ENCODE measurements at places on chromosomes 6 and 20. TPM values are rescaled to one million over a fixed set of nuclear protein-coding genes. Genes with fewer than 3 reads are reported as not detected.
A peak's percentile ranks its signal among the peaks of the same experiment; 100 is the strongest.

DNA sequence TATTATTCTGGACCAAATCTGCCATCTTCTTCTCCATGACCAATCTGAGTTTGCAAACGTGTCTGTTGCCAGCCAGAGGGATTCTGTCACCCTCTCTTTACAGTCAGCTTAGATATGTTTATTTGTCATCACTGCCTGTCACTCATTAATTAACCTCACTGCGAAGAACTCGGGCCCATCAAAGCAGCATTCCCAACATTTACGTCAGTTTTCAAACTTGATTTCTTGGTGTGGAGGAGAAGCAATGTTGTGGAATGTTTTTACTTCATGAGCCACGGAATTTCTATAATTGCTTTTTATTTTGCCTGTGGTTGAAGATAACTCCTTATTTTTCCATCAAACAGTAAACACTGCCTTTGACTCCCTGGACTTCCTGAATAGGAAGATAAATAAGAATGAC, 91.8 kb upstream of the CNKSR3 start:
- H3K27ac ChIP-seq = no peak overlapping the region
- no peak for DNase-seq
- no peaks in the 10 kb centered on the region for H3K27me3 ChIP-seq
- no peaks in the 10 kb centered on the region for H3K4me1 ChIP-seq
- no peaks in the 10 kb centered on the region for H3K36me3 ChIP-seq

The LYRM2 gene
- 14.5 TPM for total RNA-seq

DNA sequence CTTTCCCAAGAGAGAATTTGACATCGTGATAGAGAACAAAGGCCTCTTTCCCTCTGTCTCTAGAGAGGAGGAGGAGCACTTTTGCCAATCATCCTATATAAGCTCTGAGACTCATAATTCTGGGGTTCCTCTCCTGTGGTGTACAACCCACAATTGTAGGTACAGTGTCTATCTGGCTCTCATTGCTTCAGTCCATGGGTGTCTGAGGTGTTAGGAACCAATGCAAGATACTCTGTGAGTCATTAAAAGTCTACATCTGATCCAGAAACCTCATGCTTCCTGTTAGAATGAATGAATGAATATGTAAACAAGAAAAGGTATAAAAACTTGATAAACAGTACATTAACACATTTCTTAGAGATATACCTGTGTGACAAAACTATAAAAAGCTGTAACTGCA, 356.7 kb downstream of the QKI start:
- H3K27ac ChIP-seq = no peak overlapping the region
- no peaks in the 10 kb centered on the region for H3K36me3 ChIP-seq
- no peak for DNase-seq
- H3K27me3 ChIP-seq = no peaks in the 10 kb centered on the region

- H3K4me3 ChIP-seq = no peak overlapping the region
- DNase-seq = no peak
- H3K4me1 ChIP-seq = no peaks in the 10 kb centered on the region
- no peaks in the 10 kb centered on the region for H3K36me3 ChIP-seq
These were observed 564.0 kb upstream of the JARID2 start for GRCh38 chr6:14681699-14682487.

- H3K4me3 ChIP-seq = no peak overlapping the region
- no peaks in the 10 kb centered on the region for H3K27me3 ChIP-seq
- DNase-seq = no peak
- H3K36me3 ChIP-seq = no peaks in the 10 kb centered on the region
- H3K4me1 ChIP-seq = no peaks in the 10 kb centered on the region
These were observed 68.7 kb upstream of the TAB2 start for GRCh38 chr6:149248693-149249369.

The STX11 gene
- 5.4 TPM for total RNA-seq

DNA sequence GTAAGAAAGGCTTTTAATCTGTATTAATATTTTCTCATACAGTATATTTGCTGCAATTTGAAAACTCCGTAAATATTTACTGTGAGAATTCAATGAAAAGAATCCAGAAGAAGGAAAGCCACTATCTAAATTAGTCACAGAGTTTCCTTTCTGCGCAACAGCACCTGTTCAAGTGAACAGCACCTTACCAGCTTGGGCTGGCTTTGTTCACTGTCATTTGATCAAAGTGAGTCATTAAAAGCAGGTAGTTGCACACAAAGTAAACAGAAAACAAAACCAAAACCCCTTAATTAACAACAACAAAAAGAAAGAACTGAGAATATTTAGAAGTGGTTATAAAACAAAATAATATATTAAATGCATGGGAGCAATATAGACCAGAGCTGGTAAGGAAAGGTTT, 12.8 kb downstream of the SMLR1 start:
- H3K27ac ChIP-seq = no peak overlapping the region
- H3K27me3 ChIP-seq = no peaks in the 10 kb centered on the region
- no peak for DNase-seq
- H3K4me3 ChIP-seq = no peak overlapping the region

The SLC44A4 gene
- total RNA-seq = 5.9 TPM

GRCh38 chr6:36280983-36281382, 11.1 kb downstream of the PNPLA1 start:
- H3K4me1 ChIP-seq = no peaks in the 10 kb centered on the region
- no peaks in the 10 kb centered on the region for H3K27me3 ChIP-seq
- no peak for DNase-seq

DNA sequence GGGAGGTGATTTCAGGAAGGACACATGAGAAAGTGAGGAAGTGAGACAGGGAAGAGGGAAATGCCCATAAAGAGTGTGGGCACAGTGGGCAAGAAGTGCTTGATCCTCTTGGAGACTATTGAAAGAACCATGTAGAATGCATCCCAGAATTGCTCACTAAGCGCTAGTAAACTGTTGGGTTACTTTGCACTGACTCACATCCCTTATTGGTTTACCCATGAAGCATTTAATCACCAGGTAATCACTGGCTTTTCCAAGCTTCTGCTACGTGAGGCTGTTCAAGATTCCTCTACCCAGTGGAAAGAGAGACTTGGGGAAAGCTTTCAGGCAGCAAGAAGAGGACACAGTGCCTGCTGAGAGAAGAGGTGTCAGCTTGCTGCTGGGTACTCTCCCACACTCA, 410.0 kb upstream of the JAG1 start:
- no peaks in the 10 kb centered on the region for H3K4me1 ChIP-seq
- H3K27me3 ChIP-seq = no peaks in the 10 kb centered on the region
- no peak overlapping the region for H3K27ac ChIP-seq
- DNase-seq = no peak
- no peak overlapping the region for H3K4me3 ChIP-seq

The LPIN3 gene
- 82.3 TPM for total RNA-seq

The SLC17A3 gene
- total RNA-seq = not detected

DNA sequence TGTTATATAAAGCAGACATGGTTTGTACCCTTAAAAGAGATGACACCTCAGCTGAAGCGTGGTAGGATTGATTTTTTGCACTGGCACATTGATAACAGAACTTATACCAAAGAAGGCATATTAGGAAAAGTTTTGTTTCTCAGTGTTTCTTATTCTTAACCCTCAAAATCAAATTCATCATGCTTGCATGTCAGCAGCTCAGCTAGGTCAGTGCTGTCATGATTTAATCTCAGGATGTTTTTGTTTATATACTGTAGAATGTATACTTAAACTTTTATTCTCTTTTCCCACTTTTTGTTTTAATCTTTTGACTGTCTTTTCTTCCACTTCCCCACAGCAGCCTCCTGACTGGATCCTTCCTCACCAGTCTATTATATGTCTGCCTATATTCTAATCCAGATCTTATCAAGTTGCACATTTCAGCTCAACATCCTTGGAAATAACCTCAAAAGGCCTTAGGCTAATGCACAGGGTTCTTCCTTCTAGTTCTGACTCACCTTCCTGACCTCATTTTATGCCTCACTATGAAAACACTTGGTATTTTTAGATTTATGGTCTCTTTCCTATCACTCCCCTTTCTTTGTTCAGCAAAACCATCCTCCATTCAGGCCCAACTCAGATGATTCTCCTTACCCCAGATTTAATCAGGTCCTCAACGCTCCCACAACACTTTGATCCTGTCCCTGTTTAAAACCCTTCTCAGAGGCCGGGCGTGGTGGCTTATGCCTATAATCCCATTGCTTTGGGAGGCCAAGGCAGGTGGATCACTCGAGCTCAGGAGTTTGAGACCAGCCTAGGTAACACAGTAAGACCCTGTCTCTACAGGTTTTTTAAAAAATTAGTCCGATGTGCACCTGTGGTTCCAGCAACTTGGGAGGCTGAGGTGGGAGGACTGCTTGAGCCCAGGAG, 7.2 kb downstream of the HEBP2 start:
- H3K27ac ChIP-seq = peak overlapping the region; percentile 17
- H3K4me1 ChIP-seq = peaks cover 29% of the 10 kb centered on the region
- peaks cover 61% of the 10 kb centered on the region for H3K36me3 ChIP-seq
- no peaks in the 10 kb centered on the region for H3K27me3 ChIP-seq
- H3K4me3 ChIP-seq = no peak overlapping the region

The EYA2 gene
- 8.1 TPM for total RNA-seq

- no peak overlapping the region for H3K4me3 ChIP-seq
- H3K27me3 ChIP-seq = no peaks in the 10 kb centered on the region
- peaks cover 50% of the 10 kb centered on the region for H3K4me1 ChIP-seq
- peak overlapping the region; percentile 48 for H3K27ac ChIP-seq
- DNase-seq = peak; percentile 85
These were observed 66.3 kb upstream of the CD93 start for GRCh38 chr20:23152308-23152892.

- no peak overlapping the region for H3K4me3 ChIP-seq
- no peak overlapping the region for H3K27ac ChIP-seq
- H3K27me3 ChIP-seq = no peaks in the 10 kb centered on the region
- DNase-seq = no peak
These were observed 59.1 kb upstream of the C20orf144 start for GRCh38 chr20:33602826-33603590.

The ETV7 gene
- total RNA-seq = 2.2 TPM

- H3K27me3 ChIP-seq = no peaks in the 10 kb centered on the region
- no peaks in the 10 kb centered on the region for H3K4me1 ChIP-seq
- H3K4me3 ChIP-seq = no peak overlapping the region
- H3K36me3 ChIP-seq = no peaks in the 10 kb centered on the region
- H3K27ac ChIP-seq = no peak overlapping the region
- DNase-seq = no peak
These were observed 128.8 kb downstream of the BMP7 start for GRCh38 chr20:57137676-57138075.

- no peaks in the 10 kb centered on the region for H3K36me3 ChIP-seq
- H3K4me3 ChIP-seq = no peak overlapping the region
- no peaks in the 10 kb centered on the region for H3K4me1 ChIP-seq
These were observed 169.5 kb upstream of the THEMIS start for GRCh38 chr6:128070406-128070805.

DNA sequence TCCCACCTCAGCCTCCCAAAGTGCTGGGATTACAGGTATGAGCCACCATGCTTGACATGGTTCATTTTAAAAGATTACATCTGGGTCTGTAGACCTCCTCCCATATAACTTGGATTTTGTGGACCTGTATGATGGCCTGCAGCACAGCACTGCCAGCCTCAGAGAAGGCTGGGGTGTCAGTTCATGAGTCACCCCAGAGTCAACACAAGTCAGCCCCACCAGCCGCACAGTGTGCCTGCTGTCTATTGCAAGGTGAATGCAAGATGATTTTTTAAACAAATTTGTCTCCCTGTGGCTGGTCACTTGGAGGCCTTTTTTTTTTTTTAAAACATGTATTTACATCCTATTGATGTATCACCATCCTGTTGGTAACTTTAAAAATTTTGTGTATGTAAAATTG, 76.7 kb downstream of the RREB1 start:
- no peaks in the 10 kb centered on the region for H3K36me3 ChIP-seq
- H3K4me1 ChIP-seq = no peaks in the 10 kb centered on the region
- H3K27ac ChIP-seq = no peak overlapping the region
- no peaks in the 10 kb centered on the region for H3K27me3 ChIP-seq
- no peak for DNase-seq

The CLPSL2 gene
- total RNA-seq = not detected

- H3K36me3 ChIP-seq = no peaks in the 10 kb centered on the region
- no peak overlapping the region for H3K27ac ChIP-seq
- H3K4me3 ChIP-seq = no peak overlapping the region
- no peaks in the 10 kb centered on the region for H3K4me1 ChIP-seq
These were observed 38.1 kb downstream of the DHX35 start for GRCh38 chr20:38999965-39000910.

GRCh38 chr6:160348223-160349019, at the start of gene SLC22A3:
TSS of gene SLC22A3 (plus strand) at chr6:160348378. CDS start at chr6:160348420, 42 bp downstream.
- H3K36me3 ChIP-seq = no peaks in the 10 kb centered on the region
- H3K27me3 ChIP-seq = no peaks in the 10 kb centered on the region
- DNase-seq = no peak
- H3K4me1 ChIP-seq = peaks cover 18% of the 10 kb centered on the region
- H3K4me3 ChIP-seq = peak within 1 kb of the TSS; percentile 64

DNA sequence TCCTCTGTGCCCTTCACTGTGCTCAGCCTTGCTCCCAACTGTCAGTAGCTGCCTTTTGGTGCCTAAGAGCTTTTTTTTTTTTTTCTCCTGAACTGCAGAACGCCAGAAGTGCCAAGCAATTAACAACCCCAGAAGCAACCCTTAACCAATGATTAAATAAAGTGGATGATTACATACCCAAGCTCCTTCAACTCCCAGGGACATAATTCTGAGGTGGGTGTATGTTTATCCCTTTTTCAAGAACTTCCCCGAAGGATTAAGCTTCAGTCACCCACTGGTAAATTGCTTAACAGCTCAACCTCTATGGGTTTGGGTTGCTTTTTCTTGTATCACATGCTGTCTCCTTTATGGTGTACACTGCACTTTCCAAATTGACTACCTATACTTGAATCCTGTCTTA, 41.1 kb downstream of the KLHL31 start:
- H3K36me3 ChIP-seq = no peaks in the 10 kb centered on the region
- no peaks in the 10 kb centered on the region for H3K27me3 ChIP-seq
- no peak overlapping the region for H3K4me3 ChIP-seq
- no peak for DNase-seq
- no peak overlapping the region for H3K27ac ChIP-seq

GRCh38 chr6:17957498-17957897, 29.9 kb downstream of the KIF13A start:
- no peak overlapping the region for H3K27ac ChIP-seq
- DNase-seq = no peak
- H3K4me3 ChIP-seq = no peak overlapping the region

GRCh38 chr6:122007339-122007738, 392.1 kb upstream of the HSF2 start:
- H3K36me3 ChIP-seq = no peaks in the 10 kb centered on the region
- DNase-seq = no peak
- H3K4me1 ChIP-seq = no peaks in the 10 kb centered on the region

The ALDH5A1 gene
- total RNA-seq = 14.2 TPM

- no peaks in the 10 kb centered on the region for H3K36me3 ChIP-seq
- H3K4me3 ChIP-seq = no peak overlapping the region
- H3K27ac ChIP-seq = peak overlapping the region; percentile 22
- no peaks in the 10 kb centered on the region for H3K27me3 ChIP-seq
These were observed 146.7 kb upstream of the TAB2 start for GRCh38 chr6:149170564-149171452.

- no peak overlapping the region for H3K27ac ChIP-seq
- H3K27me3 ChIP-seq = no peaks in the 10 kb centered on the region
These were observed 16.2 kb downstream of the SLPI start for GRCh38 chr20:45238139-45238538.

The CST5 gene
- not detected for total RNA-seq

The KIAA0408 gene
- 4.7 TPM for total RNA-seq

The LY6G5C gene
- total RNA-seq = 1.7 TPM

GRCh38 chr6:42352856-42353564, 98.7 kb downstream of the TRERF1 start:
- H3K36me3 ChIP-seq = no peaks in the 10 kb centered on the region
- no peaks in the 10 kb centered on the region for H3K4me1 ChIP-seq
- no peak overlapping the region for H3K4me3 ChIP-seq
- H3K27me3 ChIP-seq = no peaks in the 10 kb centered on the region

All from vagina (tissue), 2 donors.